ENCODE measurements at places on chromosomes 4 and X. TPM values are rescaled to one million over a fixed set of nuclear protein-coding genes. Genes with fewer than 3 reads are reported as not detected.

GRCh38 chr4:87015416-87015815, 80.6 kb downstream of the AFF1 start:
- DNase-seq: no peak

DNA sequence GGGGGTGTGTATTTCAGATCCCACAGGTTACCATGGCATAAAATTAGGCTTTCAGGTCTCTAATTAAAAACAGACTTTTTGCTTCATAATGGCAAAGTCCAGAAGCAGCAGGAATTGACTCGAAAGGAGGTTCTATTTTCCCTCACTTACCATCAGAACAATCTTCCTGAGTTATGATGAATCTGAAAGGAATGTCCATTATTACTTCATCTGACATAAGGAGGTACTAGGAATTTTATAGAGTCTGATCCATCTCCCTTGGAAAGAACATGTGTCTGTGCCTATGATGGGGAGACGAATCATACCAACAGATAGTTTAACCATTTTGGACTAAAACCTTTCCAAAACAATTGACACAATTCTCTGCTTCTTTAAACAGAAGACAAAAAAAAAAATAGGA, 206.3 kb upstream of the FGF13 start:
- DNase-seq: no peak

DNA sequence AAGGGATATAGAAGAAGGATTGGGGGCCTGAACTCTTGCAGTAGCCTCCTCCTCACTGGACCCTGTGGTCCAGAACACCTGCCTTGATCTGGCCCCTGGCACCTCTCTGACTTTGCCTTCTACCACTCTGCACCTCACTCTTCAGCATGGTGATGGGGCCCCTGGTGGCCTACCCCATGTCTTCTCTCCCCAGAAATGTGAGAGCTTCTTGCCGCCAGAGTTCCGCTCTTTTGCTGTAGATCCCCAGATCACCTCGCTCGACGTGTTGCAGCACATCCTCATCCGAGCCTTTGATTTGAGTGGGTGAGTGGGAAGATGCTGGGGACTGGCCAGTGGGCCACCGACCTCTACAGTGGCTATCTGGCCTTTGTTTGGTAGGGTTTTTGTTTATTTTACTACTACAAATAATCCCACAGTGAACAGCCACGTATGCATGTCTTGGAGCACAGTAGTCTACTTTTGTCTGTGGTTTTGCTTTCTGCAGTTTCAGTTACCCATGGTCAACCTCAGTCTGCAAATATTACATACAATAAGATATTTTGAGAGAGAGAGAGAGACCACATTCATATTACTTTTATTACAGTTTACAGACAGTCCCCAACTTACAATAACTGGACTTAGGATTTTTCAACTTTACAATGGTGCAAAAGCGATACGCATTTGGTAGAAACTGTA, 1.8 kb downstream of the TBC1D25 start:
- no peak for DNase-seq

- DNase-seq: peak; percentile 45
Observed at GRCh38 chr4:139666735-139667281, 1.2 kb downstream of the MGST2 start.

Gene MAGEA2B
- 40.7 TPM for total RNA-seq

DNA sequence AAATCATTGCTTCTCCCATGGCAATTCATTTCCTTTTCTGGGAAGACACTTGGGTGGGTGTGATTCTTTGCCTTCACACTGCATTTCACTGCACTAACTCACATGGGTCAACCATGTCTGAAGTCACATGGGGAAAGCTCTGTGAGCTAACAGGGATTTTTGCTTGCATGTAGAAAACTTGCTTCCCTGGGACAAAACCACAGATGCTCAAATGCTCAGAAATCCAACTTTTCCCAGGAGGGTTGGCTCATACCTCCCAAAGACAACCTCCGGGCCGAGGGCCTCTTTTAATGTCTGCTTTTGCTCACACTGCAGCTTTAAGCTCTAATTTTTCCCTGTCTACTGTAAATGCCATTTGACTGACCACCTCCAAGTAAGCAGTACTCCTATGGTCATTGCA, 1695.2 kb downstream of the STIM2 start:
- DNase-seq: no peak

Data from K562 (cell line).